ENCODE measurements at places on chromosomes 1 and 21.

DNA sequence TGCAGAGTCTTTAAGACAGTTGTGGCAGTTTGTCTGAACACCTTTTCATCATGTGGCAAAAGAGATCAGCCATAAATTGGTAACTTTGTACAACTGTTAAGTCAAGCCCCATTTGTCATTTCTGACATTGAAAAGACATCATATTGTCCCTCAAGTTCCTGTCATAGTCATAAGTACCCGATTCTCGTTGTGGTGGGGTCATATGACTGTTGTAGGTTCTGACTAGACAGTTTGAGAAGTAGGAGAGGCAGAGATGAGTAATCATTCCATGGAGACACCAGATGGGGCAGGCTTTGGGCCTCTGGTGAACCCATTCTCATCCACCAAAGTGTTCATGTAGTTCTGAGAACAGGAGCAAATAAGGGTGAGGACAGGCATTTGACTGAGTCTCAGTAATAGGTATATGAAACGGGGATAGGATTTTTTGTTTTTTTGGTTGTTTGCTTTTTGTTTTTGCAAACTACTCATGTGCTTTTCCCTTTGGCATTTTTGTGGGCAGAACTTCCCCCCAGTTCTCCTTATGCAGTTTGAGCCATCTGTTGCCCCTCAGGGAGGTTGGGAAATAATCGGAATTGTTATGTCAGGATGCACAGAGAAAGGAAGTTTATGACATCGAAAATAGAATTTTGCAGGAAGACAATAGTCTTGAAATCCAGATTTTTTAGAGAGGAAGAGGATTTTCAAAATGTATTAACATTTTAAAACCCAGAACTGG lies 86.9 kb upstream of the KCNE2 start:
- peak; percentile 41 for DNase-seq

DNA sequence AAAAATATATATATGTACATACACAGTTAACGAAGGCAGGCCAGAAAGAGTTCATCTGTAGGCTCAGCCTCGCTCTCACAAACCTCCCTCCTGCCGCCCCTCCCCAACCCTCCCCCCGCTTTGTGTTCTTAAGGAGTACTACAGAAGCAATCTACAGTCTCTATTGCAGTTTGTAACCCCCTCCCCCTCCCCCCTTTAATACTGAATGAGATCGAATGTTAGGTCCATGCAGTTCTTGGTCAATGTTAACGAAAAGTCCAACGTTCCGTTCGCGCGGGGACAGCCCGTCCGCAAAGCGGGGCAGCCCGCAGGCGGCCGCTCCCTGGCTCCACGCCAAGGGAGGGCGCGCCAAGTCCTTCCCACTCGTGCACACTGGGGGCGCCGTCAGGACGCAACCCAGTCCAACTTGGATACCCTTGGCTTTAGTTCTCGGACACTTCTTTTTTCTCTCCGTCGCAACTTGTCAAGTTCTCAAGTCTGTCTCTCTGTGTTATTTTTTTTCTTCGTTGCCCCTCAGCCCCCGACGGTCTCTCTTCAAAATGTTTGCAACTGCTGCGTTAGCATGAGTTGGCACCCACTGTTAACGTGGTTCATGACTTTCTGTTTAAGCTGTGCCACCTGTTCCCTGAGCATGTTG lies 2.2 kb downstream of the JUN start:
- peak; percentile 69 for DNase-seq

GRCh38 chr1:100866041-100866900 lies 28.4 kb downstream of the EXTL2 start:
- DNase-seq, result peak; percentile 64

GRCh38 chr1:168469690-168470089 lies 74.1 kb downstream of the XCL2 start:
- DNase-seq, result peak; percentile 98

DNA sequence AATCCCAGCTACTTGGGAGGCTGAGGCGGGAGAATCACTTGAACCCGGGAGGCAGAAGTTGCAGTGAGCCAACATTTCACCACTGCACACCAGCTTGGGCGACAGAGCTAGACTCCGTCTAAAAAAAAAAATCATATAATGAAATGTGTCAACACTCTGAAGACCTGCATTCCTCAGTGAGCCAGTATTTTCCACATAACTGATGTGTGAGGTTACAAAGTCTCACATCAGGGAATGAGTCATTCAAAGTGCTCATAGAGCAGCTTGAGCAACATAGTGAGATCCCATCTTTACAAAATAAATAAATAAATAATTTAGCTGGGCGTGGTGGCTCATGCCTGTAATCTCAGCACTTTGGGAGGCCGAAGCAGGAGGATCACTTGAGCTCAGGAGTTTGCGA lies 65.5 kb downstream of the CASZ1 start:
- peak; percentile 87 for DNase-seq

DNA sequence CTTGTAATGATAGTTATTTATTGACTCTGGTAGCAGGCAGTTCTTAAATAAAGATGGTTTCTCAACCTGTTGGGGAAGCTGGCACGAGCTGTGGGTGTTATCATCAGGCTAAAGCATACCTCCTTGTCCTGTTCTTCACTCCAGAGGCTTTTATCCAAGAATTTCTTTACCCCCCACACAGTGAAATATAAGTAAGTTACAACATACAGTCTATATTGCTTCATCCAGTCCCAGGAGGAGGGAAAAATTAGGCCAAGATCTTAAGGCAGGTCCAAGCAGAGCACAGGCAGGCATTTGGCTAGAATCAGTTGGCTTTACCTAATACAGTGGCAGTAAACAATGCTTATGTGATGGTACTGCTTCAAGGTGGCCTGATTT lies 6.3 kb downstream of the TMEM81 start:
- DNase-seq, result peak; percentile 35

DNA sequence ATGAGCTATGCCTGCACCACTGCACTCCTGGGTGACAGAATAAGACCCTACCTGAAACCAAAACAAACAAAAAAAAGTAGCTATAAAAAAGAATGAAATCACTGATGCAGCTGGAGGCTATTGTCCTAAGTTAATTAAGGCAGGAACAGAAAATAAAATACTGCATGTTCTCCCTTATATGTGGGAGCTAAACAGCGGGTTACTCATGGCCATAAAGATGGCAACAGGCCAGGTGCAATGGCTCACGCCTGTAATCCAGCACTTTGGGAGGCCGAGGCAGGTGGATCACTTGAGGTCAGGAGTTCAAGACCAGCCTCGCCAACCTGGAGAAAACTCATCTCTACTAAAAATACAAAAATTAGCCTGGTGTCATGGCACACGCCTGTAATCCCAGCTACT lies 152.7 kb downstream of the PIK3R3 start:
- DNase-seq, result no peak

DNA sequence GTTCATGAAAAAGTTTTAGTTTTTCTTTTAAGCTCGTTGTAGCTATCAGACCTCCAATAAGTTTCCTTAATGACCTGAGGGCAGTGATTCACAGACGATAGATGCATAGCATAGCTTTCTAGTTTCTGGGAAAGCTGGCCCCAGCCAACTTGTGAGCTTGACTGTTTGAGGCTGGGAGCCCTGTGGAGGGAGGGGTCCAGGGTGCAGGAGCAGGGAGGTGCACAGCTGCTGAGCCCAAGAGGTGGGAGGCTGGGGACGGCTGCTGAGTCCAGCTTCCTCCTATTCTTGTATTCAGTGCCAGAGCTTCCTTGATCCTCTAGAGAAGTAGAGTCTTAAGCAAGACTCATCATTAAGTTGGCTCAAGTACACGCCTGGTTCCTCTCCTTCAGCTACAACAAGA lies 11.0 kb upstream of the AVPR1B start:
- no peak for DNase-seq

DNA sequence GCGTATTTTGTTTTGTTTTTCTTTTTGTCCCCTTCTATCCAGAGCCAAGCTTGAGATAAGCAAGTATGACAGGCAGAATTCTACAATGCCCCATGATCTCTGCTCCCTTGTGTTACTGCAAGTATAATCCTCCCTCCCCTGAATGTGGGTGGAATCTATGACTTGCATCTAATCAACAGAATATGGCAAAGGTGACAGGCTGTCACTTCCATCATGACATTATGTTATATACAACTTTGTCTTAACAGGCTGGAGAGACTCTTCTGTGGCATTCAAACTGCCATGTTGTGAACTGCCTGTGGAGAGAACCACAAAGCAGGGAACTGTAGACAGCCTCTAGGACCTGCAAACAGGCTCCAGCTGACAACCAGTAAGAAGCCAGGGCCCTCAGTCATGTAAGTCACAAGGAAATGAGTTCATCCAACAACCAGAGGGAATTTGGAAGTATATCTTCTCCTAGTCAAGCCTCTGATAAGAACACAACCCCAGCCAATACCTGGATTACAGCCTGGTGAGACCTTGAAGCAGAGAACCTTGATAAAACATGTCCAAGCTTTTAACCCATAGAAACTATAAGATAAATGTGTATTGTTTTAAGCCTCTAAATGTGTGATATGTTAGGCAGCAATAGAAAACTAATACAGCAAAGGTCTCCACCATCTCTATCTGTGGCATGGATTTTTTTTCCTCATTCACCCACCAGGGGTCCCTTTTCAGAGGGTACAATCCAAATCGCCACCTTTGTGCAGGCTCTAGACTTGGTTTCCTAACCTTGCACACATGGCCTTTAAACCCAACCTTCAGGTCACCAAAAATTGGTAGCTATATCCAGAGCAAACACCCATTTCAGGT lies 5.7 kb upstream of the C1orf162 start:
- DNase-seq, result no peak

- DNase-seq, result no peak
These were observed 291.1 kb downstream of the PTPRU start for GRCh38 chr1:29527314-29528004.

- no peak for DNase-seq
These were observed 39.0 kb downstream of the TBX19 start for GRCh38 chr1:168319691-168320090.

- DNase-seq, result no peak
These were observed 17.5 kb downstream of the LRRC71 start for GRCh38 chr1:156937883-156938282.

- DNase-seq, result no peak
These were observed 6.8 kb downstream of the SLC5A9 start for GRCh38 chr1:48229317-48229716.

DNA sequence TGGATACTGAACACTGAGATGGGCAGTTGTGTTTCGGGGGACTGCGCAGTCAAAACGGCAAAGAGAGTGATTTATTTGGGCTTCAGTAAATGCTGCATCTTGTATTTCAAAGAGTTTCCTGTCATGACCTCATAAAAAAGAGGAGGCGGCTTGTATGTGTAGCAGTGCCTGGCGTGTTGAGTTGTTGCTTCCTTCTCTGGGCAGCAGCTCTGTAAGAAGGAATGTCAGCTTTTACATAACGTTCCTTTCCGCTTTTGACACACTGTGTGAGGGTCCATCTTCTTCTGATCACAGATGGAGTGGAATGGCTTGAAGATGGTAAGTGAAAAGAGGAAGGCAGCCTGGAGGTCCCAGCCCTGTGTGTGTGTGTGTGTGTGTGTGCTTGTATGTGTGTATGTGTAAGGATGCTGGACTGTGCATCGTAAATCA lies 941 bp downstream of the ELAVL4 start:
- peak; percentile 16 for DNase-seq

GRCh38 chr1:210123383-210123782 lies 109.2 kb upstream of the SERTAD4 start:
- DNase-seq, result no peak

- DNase-seq, result no peak
These were observed 113.6 kb downstream of the UCHL5 start for GRCh38 chr1:192945390-192946130.

DNA sequence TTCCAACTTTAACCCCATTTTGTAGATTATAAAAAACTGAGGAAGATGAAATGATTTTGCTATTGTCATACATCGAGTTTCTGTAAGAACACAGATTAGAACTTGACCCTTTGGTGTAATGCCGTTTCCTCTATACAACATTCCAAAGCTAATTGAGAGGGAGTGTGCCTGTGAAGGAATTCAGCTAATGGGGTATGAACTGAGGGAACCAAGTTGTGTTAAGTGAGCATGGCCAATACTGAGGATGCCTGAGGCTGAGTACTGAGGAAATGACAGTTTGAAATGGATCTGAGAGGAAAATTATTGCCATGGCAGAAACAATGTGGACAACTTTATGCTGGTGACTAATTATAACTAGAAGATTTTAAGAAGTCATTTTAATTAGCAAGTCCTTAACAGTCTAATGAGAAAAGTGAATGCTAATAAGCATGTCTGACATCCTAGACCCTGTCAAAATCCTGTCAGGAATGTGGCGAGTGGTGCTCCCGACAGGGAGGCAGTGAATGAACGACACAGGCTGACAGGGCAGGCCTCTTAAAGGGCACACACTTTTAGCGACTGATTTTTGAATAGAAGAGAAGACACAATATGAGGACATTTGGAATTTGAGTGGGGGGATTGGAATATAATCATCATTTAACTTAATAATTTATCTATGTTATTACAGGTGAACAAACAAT lies 262.5 kb downstream of the HLX start:
- peak; percentile 7 for DNase-seq

DNA sequence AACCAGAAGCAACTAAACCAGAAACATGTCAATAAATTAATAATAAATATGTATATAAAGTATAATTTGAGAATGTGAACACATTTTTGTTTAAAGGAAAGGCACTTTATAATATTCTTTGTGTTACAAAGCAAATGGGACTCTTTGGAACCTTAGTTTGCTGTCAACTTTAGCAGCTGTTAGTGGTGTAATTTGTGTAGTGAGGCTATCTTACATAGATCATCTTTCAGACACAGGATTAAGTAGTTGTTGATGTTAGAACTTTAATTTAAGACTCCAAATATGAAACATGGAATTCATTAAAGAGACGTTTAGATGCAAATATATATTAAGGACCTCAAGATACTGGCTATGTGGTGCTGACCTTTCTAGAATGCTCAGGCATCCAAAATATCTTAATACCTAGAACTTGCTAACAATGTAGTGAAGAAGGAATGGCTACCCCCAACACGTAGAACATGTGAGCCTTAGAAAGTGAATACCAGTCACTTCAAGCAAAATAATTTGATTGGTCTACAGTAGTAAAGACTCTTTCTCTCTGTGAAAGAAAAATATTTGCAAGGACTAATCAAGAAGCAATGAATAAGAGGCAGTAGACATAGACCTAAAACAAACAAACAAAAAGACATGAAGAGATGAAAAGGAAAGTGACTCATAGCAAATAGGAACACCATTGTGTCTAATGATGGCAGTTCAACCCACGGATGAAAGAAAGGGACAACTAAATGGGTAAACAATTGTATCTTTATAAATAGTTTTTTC lies 811.4 kb downstream of the USP25 start:
- no peak for DNase-seq

- no peak for DNase-seq
These were observed 10.4 kb downstream of the ATPAF1 start for GRCh38 chr1:46657775-46658174.

DNA sequence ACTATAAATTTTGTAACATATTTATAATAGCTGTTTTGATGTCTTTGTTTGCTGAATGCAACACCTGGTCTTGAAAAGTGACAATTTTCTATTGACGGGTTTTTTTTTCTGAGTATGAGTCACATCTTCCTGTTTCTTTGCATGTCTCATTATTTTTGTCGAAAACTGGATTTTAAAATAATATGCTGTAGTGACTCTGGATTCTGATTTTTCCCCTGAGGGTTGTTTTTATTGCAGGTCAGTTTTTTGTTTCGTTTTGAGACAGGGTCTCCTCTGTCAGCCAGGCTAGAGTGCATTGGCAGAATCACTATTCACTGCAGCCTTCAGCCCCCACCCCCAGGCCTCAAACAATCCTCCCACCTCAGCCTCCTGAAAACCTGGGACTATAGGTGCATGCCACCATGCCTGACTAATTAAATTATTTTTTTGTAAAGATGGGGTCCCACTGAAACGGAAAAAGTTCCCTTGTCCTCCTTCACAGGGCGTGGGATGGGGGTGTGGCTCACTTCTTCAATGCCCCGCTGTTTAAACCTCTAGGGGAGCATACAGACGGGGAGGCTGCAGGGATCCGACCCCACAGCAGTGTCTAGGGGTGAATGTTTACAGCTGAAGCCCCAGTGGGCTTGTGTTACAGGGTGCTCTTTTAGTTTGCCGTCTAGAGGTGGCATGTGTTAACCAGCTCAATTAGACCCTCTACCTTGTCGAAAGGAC lies 11.3 kb upstream of the PPIE start:
- no peak for DNase-seq

Measured in AG10803 (cell line).